Stimulated activated CD8-positive, alpha-beta memory T cell treated with anti-CD3 and anti-CD28 coated beads, Interleukin-4, amount 100 ng/mL, for 1 hour (primary cell): ENCODE measurements at places on chromosomes 2 and 18.

GRCh38 chr18:34695310-34695709 is 14.8 kb upstream of the DTNA start:
- no peak for DNase-seq

DNA sequence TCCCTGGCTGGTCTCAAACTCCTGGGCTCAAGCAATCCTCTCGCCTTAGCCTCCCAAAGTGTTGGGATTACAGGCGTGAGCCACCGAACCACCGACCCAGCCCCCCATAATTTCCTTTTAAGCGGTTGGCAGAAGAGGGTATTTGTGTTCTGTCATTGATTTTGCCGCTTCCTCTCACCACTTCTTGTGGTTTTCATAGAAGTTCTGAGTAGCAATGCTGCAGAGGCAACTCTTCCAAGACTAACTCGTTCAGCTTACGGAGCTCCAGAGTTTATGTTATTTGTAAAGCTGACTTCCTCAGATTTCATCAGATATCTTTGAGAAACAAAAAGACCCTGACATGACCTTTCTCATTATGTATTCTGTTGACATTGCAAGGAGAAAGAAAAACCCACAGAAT is 261.4 kb upstream of the KCNJ3 start:
- DNase-seq: no peak

DNA sequence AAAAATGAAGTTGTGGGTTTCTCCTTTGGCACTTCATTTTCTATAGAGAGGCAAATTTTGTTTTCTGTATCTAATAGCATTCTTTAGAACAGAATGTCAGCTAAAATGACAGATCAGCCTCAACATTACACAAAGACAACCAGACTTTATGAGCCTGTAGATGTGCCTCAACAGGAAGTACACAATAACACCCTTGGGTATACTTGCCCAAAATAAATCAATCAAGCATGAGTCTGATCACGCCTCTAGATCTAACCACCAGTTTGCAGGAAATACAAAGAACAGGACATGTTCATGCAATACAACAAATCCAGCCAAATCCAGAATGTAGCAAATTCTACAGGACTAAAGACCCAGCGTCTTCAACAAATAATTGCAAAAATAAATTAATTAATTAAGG is 11.2 kb upstream of the DAPL1 start:
- DNase-seq: no peak

DNA sequence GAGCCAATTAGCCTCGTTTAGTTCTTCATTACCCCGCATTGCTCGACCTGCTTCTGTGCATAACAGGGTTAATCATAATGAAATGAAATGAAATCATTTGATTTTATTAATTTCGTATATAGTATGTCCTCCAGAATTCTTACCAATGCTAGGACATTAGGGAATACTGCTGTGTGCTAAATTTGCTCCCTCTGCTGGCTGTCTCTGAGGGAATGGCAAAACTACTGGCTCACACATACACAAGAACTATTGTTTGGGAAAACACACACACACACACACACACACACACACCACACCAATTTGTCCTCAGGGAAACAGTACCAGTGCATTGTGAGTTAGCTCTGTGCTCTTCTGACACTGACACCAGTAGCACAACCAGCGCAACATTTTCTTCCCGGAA is 273.3 kb upstream of the TCF4 start:
- no peak for DNase-seq

DNA sequence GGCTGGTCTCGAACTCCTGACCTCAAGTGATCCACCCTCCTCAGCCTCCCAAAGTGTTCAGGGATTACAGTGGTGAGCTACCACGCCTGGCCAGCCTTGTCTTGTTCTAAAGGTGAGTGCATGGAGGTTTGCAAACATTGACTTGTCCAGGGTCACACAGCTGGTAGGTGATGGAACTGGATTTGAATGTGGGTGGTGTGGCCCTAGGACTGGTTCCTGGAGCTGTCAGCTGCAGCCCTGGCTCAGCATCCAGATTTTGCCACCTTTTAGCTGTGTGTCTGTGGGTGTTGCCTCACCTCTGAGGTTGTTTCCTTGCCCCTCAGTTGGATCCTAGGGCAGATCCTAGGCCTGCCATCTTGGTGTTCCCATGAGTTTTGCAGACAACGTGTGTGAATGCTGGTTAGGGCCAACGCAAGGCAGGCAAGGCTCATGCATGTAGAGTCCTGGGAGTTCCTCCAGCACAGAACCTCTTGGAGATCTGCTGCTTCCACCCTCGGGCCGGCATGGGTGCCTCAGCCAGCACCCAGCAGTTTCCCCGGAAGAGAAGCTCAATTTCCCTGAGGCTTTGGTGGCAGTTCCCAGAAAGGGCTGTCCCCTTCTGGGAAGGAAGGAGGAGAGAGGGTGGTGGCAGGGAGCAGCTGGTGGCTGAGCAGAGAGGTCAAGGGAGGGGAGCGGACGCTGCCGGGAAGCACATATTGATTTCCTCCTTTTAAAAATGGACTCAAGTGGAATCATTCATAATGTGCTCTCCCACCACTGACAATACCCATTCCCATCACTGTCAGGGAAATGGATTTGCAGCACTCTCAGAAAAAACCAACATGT is 127.6 kb upstream of the HS6ST1 start:
- DNase-seq: no peak

GRCh38 chr2:196276421-196276820 is 105.0 kb upstream of the STK17B start:
- DNase-seq: no peak
